ENCODE measurements at places on chromosomes 3 and 15.

DNA sequence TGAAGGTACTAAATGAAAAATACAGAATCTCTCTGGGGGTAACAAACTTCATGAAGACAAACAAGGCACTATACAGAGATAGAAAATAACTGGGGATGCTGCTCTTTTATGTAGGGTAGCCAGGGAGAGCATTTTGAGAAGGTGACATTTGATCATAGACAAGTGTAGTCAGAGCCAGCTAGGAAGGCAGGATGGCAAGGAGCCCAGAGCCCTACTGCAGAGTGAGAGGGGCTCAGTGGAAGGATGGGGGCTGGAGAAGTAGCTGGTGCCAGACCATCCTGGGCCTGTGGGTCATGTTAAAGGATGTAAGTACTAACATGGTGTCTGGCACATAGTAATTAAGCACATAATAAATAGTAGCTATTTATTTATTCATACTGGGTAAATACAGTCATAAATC, 133.6 kb downstream of the MEIS2 start:
- DNase-seq: no peak

GRCh38 chr3:194328053-194328657, 23.0 kb downstream of the CPN2 start:
- no peak for DNase-seq

GRCh38 chr3:145953316-145953715, 207.7 kb downstream of the PLOD2 start:
- peak; percentile 55 for DNase-seq

GRCh38 chr15:44033894-44034293, 161.2 kb downstream of the FRMD5 start:
- DNase-seq: no peak

- DNase-seq: no peak
These were observed 4.4 kb upstream of the IDH2 start for GRCh38 chr15:90106522-90107117.

DNA sequence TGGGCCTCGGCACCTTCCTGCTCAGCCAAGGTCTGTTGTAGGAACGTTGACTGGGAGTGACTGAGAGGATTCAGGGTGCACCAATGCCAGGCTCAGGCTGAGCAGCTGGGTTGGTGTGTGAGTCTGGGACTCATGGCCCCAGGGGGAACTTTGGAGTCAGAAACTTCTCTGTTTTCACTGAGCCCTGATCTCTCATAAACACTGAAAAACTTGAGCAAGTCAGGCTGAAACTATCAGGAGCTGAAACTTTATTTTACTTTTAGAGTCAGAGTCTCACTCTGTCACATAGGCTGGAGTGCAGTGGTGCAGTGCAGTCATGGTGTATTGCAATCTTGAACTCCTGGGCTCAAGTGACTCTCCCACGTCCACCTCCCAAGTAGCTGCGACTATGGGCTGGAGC, 3.0 kb downstream of the TRAK1 start:
- no peak for DNase-seq

GRCh38 chr3:195020921-195021320, 250.0 kb downstream of the XXYLT1 start:
- no peak for DNase-seq

DNA sequence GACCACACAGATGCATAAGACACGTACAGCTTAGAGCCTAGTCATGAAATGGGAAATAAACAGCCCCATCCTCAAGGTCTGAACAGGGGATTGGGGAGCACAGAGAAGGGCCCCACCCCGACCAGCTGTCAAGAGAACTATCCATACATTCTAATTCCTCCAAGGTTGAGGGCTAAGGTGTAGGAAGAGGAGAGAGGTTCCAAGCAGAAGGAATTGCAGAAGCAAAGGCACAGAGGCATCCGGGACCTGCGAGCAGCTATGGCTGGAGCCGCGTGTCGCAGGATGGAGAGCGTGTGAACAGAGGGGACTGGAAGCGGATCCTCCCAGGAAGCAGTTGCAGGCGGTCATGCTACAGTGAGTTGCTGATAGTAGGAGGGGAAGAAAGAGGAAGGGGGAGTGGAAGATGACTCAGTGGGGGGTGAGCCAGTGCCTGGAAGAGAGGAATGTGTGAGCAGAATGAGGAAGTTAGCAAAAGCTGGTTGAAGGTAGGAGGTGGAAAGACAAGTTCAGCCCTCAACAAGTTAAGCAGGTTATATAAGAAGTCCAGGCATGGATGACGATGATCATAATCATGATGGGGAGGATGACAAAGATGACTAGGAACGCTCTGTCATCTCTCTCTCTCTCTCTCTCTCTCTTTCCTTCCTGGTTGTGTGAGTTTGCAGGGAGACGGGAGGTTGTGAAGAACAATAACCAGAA, 89.7 kb downstream of the LIPC start:
- peak; percentile 31 for DNase-seq

DNA sequence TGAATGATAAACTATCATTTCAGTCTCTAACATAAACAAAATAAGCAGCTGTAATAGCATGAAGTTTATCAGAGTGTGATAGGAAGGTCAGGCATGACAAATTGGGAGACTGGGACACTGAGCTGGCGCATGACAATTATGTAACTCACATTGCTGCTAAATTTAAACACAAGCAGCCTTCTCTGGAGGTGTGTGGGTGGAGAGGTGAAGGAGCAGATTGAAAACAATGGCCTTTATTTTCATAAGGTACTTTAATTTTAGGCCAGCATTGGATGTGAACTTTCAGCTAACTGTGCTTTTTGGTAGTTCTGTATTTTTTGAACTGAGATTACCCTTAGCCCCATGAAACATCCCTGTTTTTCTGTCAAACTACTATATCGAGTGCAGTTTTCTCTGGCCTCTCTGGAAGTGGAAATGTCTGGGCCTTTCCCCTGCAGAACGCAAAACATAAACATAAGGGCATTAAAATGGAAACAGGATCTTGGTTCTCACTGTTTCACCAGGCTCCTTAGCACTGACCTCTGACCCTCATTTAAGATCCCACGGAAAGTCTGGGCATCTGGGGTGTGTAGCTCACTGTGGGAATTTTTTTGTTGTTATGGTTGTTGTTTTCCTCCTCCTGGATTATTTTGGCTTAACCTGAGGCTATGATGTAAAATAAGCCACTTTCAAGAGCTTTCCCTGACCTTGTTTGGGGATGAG, 160.1 kb upstream of the DPH6 start:
- DNase-seq: no peak

- DNase-seq: no peak
These were observed 22.2 kb upstream of the FBN1 start for GRCh38 chr15:48667701-48668100.
